ENCODE measurements at places on chromosomes 7 and 10. TPM values are rescaled to one million over a fixed set of nuclear protein-coding genes. Genes with fewer than 3 reads are reported as not detected.

The SEMA3E gene
- polyA plus RNA-seq, result 1.3 TPM

The KIFBP gene
- 41.6 TPM for polyA plus RNA-seq

The ASB15 gene
- 2.5 TPM for polyA plus RNA-seq

The IL15RA gene
- polyA plus RNA-seq, result 1.8 TPM

The ANLN gene
- polyA plus RNA-seq, result 45.3 TPM

The BTAF1 gene
- polyA plus RNA-seq, result 62.1 TPM

The STEAP1 gene
- 16.5 TPM for polyA plus RNA-seq

The GPR158 gene
- polyA plus RNA-seq, result 0.27 TPM

The PIP gene
- not detected for polyA plus RNA-seq

The PTPRN2 gene
- polyA plus RNA-seq, result 5.7 TPM

DNA sequence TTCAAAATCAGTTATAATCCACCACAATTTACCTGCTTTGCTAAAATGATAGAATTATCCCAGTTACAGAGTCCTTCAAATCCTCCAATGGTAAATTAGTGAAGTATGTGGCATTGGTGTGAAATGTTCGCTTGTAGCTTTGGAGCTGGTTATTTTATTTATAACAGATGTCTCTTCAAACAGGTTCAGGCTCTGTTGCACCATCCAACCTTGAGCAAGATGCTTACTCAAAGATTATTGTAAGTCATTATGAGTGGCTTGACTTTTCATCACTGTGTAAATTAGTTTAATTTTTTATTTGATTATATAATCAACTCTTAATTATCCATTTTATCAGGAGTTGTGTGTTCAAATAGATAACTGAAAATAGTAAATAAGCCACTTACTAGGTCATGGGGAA is 99.4 kb downstream of the BTRC start:
- no peak for DNase-seq

DNA sequence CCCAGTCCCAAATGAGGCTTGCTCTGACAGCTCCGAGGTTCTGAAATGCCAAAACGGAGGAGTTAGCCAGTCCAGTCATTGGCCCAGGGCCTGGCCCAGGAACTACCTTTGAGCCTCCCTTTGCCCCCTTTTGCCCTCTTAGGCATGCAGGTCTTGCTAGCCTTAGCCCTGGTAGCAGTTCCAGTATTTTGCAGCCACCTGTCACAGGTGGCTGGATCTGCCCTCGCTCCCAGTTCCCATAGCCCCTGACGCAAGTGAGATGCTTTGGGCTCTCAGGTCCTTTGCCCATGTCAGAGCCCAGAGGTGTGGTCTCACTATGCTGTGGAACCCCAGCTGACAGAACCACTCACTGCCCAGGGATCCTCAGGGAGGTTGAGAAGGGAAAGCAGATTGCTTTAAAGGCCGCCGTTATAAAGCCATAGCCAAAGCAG is 42.0 kb downstream of the GPRIN2 start:
- DNase-seq, result no peak

DNA sequence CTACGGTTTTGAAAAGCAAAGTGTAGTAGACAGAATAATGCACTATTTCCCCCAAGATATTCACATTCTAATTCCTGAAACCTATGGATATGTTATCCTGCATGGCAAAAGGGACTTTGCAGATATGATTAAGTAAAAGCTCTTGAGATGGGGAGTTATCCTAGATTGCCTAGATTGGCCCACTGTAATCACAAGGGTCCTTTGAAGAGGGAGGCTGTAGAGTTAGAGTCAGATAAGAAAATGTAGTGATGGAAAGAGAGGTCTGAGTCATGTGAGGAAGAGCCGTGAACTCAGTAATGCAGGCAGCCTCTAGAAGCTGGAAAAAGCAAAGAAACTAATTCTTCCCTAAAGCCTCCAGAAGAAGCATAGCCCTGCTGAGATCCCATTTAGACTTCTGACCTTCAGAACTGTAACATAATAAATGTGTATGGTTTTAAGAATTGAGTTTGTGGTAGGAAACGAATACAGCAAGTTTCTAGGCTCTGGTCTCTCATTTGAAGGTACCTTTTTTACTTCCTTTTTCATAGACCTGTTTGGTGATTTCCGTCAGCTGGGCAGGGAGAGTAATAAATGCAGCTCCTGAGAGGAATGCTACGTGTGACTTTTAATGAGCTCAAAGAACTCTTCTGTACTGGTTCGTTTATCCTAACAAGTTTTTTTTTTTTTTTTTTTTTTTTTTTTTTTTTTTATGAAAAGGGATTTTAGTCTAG is 41.9 kb upstream of the NXPH1 start:
- no peak for DNase-seq

GRCh38 chr10:130493021-130493420 is 356.8 kb downstream of the GLRX3 start:
- no peak for DNase-seq

DNA sequence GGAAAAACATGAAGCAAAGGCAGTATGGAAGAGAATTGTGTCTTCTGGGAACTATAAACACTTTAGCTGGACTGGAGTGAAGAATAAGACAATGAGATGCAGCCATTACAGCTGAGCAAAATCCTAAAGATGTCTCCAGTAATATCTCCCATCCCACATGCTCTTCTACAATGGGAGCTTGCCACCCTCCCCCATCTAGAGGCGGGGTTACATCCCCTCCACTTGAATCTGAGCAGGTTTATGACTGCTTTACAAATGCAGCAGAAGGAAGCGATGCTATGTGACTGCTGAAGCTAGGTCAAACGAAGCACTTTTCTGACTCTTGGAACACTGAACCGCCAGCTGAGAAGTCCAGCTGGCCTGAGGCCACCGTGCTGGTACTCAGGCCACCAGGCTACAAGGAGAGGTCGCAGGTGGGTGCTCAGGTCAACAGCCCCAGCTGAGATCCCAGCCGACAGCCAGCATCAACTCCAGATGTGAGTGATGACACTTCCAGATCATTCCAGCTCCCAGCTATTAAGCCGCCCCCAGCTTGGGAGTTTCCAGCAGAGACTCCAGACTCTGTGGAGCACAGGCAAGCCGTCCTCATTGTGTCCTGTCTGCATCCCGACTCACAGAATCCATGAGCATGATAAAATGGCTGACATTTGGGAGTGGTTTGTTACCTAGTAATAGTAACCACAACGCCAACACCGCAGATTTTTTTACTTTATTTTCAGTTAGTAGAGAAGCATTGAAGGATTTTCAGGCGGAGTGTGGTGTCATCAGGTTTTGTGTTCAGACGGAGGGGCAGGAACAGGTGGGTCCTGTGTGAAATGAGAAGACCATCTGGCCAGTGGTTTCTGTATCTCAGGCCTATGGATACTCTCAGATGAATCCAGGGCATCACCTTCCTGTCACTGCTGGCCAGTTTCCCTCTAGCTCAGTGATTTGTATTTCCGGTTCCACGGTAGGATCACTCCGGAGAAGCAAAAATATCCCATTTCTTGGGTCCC is 89.3 kb downstream of the NPY start:
- DNase-seq, result no peak

- DNase-seq, result peak; percentile 30
These were observed 851.0 kb upstream of the PHF14 start for GRCh38 chr7:10122551-10123100.

- no peak for DNase-seq
These were observed 696 bp downstream of the MALSU1 start for GRCh38 chr7:23299770-23300300.

- no peak for DNase-seq
These were observed 4.7 kb downstream of the HOXA1 start for GRCh38 chr7:27091105-27091504.

DNA sequence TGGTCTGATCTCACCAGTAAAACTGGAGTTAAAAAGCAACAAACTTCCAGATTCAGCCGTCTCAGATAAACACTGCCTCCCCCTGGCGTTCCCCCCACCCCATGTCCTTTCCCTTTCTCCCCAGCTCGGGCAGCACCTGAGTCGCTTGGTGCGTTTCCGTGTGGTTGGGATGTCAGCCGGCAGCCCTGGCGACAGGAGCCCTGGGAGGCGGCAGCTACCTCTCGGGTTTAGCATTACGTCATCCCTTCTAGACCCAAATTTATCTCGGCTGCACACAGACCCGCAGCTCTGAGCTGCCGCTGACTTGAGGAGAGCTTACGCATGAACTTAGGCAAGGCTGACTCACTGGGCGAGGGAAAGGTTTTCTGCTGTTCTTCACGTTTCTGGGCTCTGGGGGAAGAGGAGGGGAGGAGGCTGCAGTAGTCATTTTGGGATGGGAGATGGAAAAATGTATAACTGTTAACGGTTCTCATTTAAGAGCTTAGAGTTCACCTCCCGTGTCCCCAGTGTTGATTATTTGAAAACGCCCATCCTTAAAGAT is 14.4 kb downstream of the MXI1 start:
- DNase-seq, result peak; percentile 67

- DNase-seq, result no peak
These were observed 29.3 kb downstream of the KCNMA1 start for GRCh38 chr10:77608281-77608680.

GRCh38 chr7:120695848-120696247 is 162.1 kb downstream of the TSPAN12 start:
- no peak for DNase-seq

- no peak for DNase-seq
These were observed 11.1 kb downstream of the PRPF18 start for GRCh38 chr10:13597909-13598308.

DNA sequence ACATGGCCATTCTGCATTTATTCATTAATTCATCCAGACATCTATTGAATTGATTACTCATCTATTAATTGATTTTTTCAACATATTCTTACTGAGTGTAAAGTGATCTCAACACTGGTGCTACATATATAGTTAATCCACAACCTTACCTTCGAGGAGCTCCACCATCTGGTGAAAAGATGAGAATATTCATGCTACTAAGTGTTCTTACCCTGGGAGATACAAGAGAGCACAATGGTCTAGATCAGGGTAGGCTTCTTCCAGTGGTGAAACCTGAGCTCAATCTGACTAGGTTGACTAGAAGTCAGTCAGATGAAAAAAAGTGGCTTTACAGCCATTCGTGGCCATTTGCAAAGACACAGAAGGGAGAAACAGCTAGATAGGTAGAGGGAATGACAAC is 507.4 kb downstream of the ANKRD7 start:
- DNase-seq, result no peak

All from left kidney (tissue), 8 donors.